Posterior cingulate gyrus (tissue), 11 donors: ENCODE measurements at places on chromosomes 3 and 15.
A peak's percentile ranks its signal among the peaks of the same experiment; 100 is the strongest.

GRCh38 chr3:182925944-182926337 is 54.4 kb downstream of the DCUN1D1 start:
- no peak for DNase-seq

DNA sequence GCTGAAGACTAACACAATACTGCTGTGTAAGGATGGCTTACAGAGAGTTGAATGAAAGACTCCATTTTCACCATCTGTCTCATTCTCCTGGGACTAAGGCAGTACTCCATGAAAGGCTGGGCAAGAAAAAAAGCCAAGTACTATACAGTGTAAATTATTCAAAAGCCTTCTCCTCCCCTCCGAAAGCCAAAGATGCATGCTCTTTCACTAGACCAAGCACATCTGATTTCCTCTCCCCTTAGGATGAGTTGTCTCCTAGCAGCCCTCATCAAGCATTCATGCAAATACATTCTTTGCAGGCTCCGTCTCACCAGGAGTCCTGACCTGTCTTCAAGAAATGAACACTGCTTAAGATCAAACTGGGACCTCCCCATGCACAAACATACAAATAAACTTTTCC is 133.5 kb upstream of the THBS1 start:
- DNase-seq, result no peak

- no peak for DNase-seq
Observed at GRCh38 chr3:149801639-149802038, 9.3 kb upstream of the ANKUB1 start.

GRCh38 chr15:70158309-70159000 is 60.7 kb upstream of the TLE3 start:
- no peak for DNase-seq

- DNase-seq, result peak; percentile 99
Observed at GRCh38 chr15:56886932-56887781, 31.3 kb upstream of the TCF12 start.

- no peak for DNase-seq
Observed at GRCh38 chr3:18998069-18998468, 150.2 kb upstream of the KCNH8 start.

DNA sequence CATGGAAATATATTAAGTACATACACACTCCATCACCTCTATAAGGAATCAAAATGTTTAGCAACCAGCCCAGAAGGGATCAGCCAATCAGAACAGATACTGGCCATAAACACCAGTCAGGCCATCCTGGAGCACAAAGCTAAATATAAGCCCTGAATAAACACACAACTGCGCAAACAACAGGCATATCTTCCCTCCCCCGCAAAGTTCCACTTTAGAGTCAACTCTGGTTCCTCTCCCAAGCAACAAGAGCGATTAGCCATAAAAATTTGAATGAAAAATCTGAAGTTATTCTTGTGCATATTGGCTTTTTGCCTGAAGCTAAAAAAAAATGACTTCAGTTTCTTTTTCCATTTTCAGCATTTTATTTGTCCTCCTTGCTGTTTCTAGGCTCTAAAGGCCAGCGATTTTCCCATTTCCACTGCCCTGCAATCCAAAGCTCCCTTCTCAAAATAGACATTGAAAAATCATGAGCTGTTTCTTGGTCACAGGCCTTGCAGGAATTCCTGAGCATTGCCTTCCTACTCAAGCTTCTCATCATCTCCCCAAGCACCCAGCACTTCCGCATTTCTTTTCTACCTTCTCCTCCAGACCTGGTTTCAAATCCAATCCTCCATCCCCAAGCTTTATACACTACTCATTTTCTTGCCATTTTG is 247.9 kb downstream of the ZMAT3 start:
- no peak for DNase-seq

GRCh38 chr3:18556503-18557135 is 131.5 kb upstream of the SATB1 start:
- DNase-seq, result no peak

DNA sequence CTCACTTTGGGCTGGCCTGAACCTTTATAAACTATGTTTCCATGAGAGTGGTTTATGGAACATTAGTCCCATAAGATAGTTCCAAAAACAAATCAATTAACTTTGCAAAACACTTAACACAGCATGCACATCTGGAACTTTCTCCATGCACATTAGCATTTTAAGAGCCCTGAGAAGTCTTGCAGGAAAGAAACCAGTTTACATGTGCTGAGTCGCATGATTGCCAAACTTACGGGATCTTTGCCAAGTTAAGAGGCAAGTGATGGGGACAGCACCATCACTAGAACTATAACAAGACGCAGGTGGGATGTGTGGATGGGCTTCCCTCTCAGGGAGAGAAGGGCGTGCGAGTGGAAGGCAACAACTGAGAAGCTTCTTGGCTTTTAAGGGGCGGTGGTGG is 20.7 kb downstream of the ADAMTS9 start:
- no peak for DNase-seq

- DNase-seq, result no peak
Observed at GRCh38 chr3:38397320-38397719, 50.7 kb downstream of the XYLB start.

- peak; percentile 76 for DNase-seq
Observed at GRCh38 chr3:9826815-9827573, 16.8 kb downstream of the RPUSD3 start.

DNA sequence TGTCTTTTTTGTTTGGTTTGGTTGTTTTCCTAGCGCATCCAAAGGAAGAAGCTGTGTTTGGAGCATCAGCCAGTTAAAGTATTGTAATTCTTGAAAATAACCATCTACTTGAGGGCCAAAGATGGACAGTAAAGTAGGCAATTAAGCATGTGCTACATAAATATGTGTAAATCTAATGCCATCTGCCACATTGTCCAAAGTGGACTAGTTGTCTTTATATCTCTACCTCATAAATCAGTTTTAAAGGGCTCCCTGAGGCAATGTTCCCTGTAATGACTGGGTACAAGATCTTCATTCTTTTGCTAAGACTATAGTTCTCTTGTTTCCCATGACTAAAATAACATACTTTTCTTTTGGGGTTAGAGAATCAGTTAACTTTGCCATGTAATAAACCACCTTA is 460.0 kb upstream of the RARB start:
- no peak for DNase-seq

GRCh38 chr3:189593581-189593980 is 37.6 kb upstream of the TP63 start:
- DNase-seq, result no peak

DNA sequence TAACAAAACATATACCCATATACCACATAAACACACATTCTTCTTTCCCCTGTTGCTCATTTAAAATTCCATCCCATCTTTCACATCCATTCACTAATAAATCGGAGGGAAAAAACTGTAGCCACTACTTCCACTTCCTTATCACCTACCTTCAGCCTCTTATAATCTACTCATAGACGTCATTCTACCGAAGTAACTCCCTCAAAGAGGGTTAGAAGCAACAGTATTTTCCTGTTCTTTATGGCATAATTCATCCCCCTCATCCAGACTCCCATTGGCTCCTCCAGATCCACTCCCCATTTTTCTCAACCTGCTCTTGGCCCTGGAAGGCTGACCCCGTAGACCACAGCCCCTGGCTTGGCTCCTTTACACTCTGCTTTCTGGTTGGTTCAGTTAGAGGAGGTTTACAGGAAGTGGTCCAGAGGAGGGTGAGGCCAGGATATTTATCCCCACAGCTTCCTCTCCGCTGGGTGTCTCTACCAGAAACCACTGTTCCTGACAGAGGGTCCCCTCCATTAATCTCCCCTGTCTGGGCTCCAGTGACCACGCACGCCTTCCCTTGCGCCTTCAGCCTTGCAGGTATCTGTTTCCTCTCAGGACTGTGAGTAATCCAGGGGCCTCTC is 46.3 kb downstream of the FMN1 start:
- DNase-seq, result no peak
